ENCODE measurements at places on chromosomes 7 and 10. TPM values are rescaled to one million over a fixed set of nuclear protein-coding genes. Genes with fewer than 3 reads are reported as not detected.

GRCh38 chr7:32500922-32501341 lies 5.6 kb downstream of the AVL9 start:
- DNase-seq: no peak

The ZNRF2 gene
- total RNA-seq: 10.9 TPM

DNA sequence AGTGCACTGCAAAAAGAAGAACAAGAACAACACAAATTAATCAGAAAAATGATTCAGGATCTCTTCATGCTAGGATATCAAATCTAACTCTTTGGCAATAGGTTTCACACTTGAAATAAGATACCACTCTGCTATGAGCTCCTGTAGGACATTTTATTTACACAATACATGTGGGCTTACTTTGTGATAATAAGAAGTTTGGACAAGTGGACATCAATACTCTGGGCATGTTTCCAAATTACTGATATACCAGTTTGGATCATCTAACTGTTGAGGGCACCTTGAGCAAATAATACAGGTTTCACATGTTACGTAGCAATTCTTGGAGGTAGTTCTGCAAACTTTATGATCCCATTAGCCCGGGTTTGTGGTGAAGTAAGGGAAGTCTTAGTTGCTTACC lies 59.8 kb downstream of the CPVL start:
- no peak for DNase-seq

- DNase-seq: no peak
Observed at GRCh38 chr10:34462056-34462455, 353.0 kb downstream of the PARD3 start.

The FAM221A gene
- 2.9 TPM for total RNA-seq

- no peak for DNase-seq
Observed at GRCh38 chr7:33702514-33703054, 202.8 kb upstream of the BMPER start.

The ANKRD1 gene
- 2,047 TPM for total RNA-seq
